ENCODE measurements at places on chromosomes 5 and 9.
A peak's percentile ranks its signal among the peaks of the same experiment; 100 is the strongest.

DNA sequence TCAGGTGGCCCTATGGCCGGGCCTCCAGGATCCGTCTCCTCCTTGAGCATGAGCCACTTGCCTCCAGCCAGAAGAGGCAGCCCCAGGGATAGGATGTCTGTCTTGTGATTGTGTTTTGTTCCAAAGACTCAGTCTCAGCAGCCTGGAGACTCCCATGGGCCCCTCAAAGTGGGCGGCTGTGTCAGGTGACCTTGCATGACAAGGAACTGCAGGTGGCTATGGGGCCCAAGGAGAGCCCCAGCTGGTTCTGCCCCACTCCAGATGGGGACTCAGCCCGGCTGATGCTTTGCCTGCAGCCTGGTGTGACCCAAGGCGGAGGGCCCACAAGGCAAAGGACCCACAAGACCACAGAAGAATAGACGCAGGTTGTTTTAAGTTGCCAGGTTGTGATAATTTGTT lies 284.3 kb upstream of the IRX4 start:
- DNase-seq, result no peak

- DNase-seq, result no peak
Measured at GRCh38 chr9:125613141-125613540, 93.9 kb downstream of the MAPKAP1 start.

DNA sequence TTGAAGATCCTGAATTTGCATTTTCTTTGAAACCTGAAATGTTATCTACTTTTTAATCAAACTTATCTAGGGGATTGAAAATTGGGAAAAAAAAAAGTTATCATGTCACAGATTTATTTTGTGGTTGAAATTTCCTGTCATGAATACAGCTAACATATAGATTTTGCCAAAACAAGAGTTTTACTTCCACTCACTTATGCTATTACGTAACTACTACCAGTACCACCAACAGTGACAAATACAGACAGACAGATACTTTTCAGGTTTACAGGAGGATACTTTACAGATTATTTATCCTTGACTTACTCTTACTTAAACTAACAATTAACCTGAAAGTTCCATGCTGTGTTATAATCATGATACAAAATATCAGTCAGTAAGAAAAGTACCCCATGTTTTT lies 6.8 kb upstream of the MRPS30 start:
- no peak for DNase-seq

GRCh38 chr5:175328176-175328575 lies 115.8 kb downstream of the DRD1 start:
- DNase-seq, result no peak

DNA sequence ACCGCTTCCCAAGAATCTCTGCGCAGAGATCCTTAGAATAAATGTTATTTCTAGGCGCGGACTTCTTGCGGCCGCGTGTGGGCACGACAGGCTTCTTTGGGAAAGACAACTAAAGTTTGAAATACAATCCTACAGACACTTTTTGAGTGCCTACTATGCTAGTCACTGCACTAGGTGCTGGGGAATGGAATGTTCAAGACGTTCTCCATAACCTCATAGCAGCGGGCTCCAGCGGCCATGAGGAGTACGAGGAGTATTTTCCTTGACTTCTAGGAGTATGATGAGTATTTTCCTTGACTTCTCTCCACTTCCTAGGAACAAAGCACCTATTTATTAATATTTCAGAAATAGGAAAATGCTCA lies 636 bp upstream of the PWWP2A start:
- no peak for DNase-seq

GRCh38 chr5:82044010-82044409 lies 72.2 kb downstream of the ATG10 start:
- DNase-seq, result no peak

- peak; percentile 94 for DNase-seq
Measured at GRCh38 chr5:40437452-40437861, 242.3 kb upstream of the PTGER4 start.

All from iris pigment epithelial cell (primary cell).